ENCODE measurements at places on chromosomes 1 and 21.

GRCh38 chr1:1050577-1051052 is 23.5 kb downstream of the RNF223 start:
- DNase-seq, result no peak

DNA sequence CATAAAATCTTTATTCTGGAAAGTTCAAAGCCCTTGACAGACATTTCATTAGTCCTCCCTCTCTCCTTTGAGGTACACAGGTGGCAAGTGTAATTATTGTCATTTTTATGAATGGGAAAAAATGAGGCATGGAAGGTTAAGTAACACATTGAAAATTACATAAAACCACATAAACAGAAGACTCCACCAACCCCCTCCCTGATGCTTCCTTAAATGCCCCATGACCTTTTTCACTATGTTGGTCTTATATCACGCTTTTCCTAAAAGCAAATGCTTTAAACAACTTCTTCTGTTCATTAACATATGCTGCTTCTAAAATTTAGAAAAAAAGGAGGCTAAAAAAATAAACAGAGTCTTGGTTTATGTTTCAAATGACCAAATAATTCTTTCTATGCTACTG is 648.4 kb downstream of the PTPRC start:
- no peak for DNase-seq

DNA sequence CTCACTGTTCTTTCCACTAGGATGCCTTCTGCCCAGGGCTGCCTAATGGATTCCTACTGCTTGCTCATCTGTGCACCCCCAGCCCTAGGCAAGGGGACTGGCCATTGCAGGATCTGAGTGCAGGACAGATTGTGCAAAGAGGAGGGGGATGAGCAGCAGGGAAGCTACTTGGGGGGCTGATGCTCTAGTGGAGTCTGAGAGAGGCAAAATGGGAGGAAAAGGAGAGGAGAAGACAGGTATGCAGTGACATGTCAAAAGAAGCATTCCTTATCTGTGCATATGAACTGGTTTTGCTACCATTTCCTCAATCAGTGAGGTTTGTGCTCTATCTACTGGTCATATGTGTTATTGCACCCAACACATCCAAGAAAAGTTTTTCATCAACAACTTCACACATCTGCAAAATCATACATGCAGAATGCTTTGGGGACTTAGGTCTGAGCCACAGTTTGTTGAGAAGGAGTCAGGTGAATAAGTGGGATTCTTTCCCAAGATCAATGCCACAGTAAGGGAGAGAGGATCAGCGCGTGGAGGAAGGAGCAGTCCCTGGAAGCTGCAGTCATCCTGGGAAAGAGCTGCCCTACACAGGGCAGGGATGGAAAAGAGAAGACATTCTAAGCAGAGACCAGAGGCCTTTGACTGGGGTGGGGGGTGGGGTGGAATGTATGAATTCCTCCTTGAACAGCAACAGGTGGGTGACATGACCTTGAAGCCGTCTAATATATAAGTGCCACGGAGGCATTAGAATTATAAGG is 14.4 kb downstream of the SLC5A9 start:
- DNase-seq, result no peak

GRCh38 chr1:208103597-208104513 is 140.3 kb downstream of the PLXNA2 start:
- no peak for DNase-seq

DNA sequence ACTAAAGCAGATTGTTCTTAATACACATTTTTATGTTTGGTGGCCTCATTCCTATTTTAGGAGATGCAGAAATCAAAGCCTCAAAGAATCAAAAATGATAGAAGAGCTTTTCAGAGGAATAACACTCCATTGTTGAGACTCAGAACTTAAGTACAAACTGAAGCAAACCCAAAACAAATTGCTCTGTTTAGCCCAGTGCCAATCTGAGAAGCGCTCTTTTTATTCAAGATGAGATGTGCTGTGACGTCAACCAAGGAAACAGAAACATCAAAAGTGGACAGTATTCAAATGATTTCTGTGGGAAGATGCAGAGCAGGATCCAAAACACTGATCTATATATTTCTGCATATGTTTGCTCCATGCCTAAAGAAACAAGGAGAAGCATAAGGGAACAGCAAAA is 18.0 kb downstream of the COLGALT2 start:
- DNase-seq, result no peak

- DNase-seq, result no peak
Observed at GRCh38 chr1:108089477-108089876, 110.7 kb downstream of the SLC25A24 start.

GRCh38 chr1:183101841-183102276 is 78.6 kb downstream of the LAMC1 start:
- no peak for DNase-seq

GRCh38 chr1:6178751-6179563 is 1.2 kb downstream of the CHD5 start:
- no peak for DNase-seq

- DNase-seq, result no peak
Observed at GRCh38 chr1:206685334-206685768, 646 bp downstream of the MAPKAPK2 start.

- DNase-seq, result no peak
Observed at GRCh38 chr1:182181167-182181572, 119.7 kb upstream of the ZNF648 start.

DNA sequence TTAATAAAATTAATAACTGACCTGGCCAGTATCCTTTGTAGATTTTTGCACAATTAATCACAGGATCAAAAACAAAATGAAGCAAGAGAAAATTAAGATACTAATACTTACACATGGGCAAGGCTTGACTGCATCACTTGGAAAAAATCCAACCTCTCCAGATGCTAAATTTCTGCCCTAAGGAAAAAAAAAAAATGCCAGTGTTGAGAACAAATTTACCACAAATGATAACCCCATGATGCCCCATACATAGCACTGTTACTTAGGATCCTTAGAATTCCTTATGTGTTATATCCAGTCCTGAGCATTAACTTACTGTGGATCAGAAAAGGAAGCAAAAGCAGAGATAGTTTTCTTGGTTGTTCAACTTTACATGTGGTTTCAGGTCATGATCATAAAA is 347.5 kb downstream of the VAV3 start:
- DNase-seq, result no peak

DNA sequence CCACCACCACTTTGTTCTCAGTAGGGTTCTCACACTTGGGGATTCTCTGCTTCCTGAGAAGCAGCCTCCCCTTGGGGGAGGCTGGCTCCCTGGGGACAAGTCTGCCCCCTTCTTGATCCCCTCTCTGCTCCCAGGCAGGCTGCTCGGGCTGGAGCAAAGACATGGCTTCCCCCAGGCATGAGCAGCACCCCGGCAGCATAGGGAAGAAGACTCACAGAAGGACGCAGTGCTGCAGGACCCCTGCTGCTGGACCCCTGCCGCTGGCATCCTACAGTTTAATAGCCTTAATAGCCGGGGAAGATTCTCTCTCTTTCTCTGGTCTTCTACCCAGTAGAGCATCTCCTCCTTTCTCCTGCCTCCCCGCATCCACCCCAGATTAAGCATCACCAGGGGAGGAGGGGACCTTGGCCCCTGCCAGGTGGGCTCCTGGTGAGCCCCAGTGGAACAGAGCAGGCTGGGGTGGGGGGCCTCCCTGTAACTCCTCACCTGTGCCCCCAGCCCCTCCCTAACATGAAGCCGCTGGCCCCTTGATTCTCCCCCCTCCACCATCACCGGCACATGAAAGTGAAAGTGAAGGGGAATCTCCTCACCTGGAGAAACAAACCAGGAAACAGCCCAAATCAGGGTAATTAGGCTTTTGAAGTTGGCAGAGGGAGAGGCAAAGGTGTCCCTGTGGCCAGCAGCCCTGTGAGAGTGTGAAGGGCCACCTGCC is 2.5 kb downstream of the WNT3A start:
- DNase-seq, result no peak

- no peak for DNase-seq
Observed at GRCh38 chr21:26437326-26438009, 135.6 kb downstream of the CYYR1 start.

DNA sequence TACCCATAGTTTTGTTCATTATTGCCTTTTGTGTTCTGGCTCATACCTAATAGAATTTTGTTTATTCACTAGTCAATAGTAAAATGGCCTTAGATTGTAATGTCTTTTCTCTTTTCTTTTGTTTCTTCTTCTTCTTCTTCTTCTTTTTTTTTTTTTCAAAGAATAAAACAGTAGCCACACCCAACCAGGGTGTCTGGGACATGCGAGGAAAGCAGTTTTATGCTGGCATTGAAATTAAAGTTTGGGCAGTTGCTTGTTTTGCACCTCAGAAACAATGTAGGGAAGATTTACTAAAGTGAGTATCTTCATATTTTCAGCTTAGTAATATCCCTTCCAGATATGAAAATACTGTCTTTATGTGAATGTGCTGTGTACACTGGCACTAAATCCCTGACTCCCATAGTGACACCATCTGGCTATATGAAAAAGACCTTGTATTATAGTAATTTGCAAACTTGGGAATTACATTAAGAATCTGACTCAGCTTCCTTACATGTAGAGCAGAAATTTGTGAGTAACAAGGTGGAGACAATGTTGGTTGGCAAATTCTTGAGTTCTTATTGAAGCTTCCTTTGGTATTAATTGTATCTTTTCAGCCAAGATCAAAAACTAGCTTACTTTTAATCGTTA is 24.6 kb downstream of the AGO4 start:
- DNase-seq, result no peak

DNA sequence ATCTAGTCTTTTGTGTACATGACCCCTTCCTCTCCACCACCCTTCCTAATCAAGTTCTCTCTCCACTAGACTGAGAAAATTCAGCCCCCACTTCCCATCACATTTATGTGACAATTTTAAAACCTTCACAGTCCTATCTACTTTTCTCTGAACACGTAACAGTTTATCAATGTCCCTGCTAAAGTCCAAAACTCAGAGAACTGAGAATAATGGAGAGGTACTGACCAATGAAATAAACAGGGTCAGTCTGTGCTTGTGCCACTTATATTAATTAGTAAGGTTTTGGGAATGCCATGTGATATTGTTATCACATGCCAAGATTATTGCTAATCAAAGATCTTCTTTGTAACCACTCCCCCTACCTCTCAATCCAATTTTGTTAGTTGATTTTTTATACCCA is 164.2 kb upstream of the KIAA0040 start:
- no peak for DNase-seq

DNA sequence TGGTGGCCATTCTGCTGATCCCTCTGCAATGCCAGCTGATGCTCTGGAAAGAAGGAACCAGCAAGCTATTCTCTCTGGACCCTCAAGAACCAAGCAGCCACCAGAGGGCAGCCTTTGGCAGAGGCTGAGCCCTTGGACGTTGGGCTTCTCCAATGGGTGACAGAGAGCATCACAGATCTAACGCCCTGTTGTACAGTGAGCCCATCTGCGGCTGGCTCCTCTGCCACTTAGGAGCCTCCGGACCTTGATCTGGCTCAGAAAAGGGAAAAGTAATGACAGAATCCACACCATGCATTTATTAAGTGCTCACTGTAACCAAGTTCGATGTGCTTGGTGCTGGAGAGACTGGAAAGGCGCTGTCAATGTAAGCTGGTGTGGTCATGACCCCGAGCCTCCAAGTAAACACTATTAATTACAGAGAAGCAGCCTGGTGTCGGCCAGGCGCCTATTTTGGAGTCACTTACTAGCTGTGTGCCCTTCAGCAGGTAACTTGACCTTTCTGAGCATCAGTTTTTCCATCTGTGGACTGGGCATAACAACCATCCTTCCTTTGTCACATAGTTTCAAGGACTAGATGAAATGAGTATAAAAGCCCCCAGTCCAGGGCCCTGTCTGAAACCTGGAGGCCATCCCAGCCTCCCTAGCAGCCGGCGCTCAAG is 34.9 kb downstream of the ECE1 start:
- DNase-seq, result no peak

- DNase-seq, result no peak
Observed at GRCh38 chr1:2230781-2231531, 2.8 kb downstream of the SKI start.

DNA sequence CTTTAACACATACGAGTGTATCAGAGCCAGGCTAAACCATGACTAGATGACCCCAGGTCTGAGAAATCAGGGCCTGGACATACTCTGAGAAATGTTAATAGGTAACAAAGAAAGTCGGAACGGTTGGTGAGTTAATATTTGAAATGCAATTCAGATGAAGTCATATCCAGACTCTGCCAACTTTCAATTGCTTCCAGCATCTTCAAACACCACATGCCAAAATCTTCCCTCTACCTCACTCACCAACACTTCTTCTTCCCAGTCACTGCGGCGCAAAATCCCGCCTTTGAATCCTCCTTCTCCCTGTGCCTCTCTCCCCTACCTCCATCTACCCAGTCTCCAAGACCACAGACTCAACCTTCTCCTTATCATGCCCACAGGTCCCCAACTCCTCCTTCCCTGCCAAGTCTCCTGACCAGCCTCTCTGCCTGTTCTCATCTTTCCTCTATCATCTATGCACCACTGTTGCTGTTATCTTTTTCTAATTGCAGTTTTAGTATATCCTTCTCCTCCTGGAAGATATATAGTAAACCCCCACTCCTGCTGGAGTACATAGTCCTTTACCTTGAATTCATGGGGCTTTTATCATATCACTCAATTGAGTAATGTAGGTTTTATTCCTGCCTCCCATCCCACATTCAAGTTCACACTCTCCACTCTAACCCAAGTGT is 41.3 kb downstream of the ZBTB18 start:
- DNase-seq, result no peak

DNA sequence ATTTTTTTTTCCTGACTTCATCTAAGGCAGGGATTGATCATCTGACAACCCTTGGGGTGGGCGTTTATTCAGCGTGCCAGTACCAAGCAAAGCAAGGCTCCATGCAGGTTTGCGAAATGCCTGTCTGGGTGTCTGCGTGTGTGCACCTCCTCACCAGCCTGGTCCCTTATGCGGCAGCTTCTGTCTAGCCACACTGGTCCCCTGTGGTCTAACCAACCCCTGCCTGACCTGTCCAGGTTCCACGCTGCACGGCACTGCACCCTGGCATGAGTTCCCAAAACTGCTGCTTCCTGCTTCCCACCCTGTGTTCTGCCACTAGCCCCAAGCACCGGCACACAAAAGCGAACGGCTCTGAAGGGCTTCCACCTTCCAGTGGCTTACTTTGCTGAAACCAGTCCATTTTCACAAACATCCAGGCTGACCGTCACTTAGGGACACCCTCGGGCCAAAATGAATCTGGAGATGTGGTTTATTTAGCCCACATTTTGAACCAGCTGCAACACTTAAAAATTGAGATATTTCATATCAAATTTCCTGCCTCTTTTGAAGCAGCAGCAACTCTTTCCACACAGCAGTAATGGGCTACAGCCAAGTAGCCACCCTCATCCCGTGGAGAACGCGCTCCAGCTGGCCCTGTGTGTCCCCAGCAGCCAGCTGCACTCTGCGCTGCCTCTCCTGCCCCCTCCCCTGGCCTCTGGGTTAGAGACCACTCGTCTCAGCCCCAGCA is 55.7 kb downstream of the HLCS start:
- DNase-seq, result no peak

DNA sequence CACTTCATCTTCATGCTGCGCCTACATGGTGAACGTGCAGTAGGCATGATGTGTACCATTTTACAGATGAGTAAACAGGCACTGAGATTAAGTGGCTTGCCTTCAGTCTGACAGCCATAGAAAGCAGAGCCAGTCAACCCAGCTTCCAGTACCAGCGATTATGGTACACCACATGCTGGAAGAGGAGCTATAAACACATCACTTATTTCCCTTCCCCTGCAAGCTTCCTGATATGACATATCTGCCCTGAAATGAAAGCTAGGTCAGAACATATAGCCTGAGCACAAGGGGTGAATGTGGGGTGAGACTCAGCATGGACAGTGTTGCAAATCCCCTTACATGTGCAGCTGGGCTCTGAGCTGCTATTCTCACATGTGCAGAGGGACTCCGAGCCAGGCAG is 33.8 kb upstream of the IL20 start:
- no peak for DNase-seq

GRCh38 chr1:12457771-12458170 is 160.2 kb downstream of the DHRS3 start:
- no peak for DNase-seq

- no peak for DNase-seq
Observed at GRCh38 chr1:223473601-223474344, 80.6 kb downstream of the CCDC185 start.
